ENCODE measurements at places on chromosomes 5 and 9. TPM values are rescaled to one million over a fixed set of nuclear protein-coding genes. Genes with fewer than 3 reads are reported as not detected.

The F2RL2 gene
- 0.05 TPM for total RNA-seq

- DNase-seq: no peak
- no peak overlapping the region for H3K27ac ChIP-seq
- peaks cover 3% of the 10 kb centered on the region for H3K4me1 ChIP-seq
Measured at GRCh38 chr5:115831163-115831768, 10.1 kb downstream of the ATG12 start.

DNA sequence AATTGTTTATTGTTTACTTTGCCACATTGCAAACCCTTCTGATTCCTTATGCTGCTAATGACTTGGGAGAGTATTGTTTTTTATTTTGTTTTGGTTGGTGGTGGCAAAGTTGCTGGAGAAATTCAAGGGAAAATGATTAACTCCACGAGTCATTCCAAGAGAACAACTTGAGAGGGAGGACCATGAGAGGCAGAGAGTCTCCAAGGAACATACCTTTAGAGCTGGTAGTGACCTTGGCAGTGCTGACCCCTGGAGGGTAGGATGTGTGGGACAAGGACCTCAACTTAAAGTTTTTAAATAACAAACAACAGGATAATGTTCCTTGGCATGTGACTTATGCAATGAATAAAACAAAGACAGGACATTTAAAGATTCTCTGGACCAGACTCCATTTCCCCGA, 139.7 kb downstream of the LRRC70 start:
- no peak overlapping the region for H3K4me3 ChIP-seq
- no peak for DNase-seq
- peaks cover 19% of the 10 kb centered on the region for H3K27me3 ChIP-seq
- H3K27ac ChIP-seq: no peak overlapping the region

- no peak overlapping the region for H3K27ac ChIP-seq
- no peak overlapping the region for H3K4me3 ChIP-seq
- no peaks in the 10 kb centered on the region for H3K36me3 ChIP-seq
- no peak for DNase-seq
- H3K27me3 ChIP-seq: peaks cover 15% of the 10 kb centered on the region
- peaks cover 6% of the 10 kb centered on the region for H3K4me1 ChIP-seq
Measured at GRCh38 chr9:130246126-130246525, 19.4 kb upstream of the HMCN2 start.

- no peaks in the 10 kb centered on the region for H3K36me3 ChIP-seq
- H3K4me3 ChIP-seq: no peak overlapping the region
- no peaks in the 10 kb centered on the region for H3K27me3 ChIP-seq
- peaks cover 2% of the 10 kb centered on the region for H3K4me1 ChIP-seq
- H3K27ac ChIP-seq: no peak overlapping the region
Measured at GRCh38 chr5:96004754-96005153, 43.1 kb upstream of the ELL2 start.

DNA sequence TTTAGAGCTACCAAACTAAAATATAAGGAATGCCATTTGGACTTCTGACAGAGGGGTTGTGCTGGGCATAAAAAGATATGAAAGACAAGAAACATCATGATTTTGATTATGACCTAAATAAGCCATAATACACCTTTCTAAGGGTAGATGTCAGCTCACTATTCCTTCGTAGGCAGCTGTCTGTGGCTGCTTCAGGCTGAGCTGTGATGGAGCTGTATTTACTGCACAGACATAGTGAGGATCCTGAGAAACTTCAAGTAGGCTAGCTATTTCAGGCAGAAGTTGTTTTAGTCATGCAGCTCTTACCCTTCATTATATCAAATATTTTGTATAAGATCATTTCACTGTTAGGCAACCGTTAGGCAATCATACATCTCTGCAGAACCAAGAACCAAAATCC, 511.7 kb downstream of the CDH12 start:
- H3K4me3 ChIP-seq: no peak overlapping the region
- DNase-seq: no peak
- no peak overlapping the region for H3K27ac ChIP-seq
- H3K36me3 ChIP-seq: no peaks in the 10 kb centered on the region

DNA sequence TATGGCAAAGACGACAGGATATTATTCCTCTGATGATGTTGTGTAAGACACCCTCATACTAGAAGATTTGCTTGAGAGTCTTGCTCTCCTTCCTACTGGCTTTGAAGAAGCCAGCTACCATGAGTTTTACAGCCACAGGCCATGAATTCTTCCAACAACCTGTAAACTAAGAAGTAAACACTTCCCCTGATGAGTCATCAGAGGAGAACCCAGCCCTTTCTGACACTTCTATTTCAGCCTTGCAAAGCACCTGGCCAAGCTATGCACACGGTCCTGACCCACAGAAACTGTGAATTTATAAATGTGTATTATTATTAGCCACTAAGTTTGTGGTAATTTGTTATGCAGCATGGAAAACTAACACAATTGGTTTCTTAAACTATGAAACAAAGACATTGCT, 288.8 kb upstream of the ADAMTSL1 start:
- H3K27me3 ChIP-seq: no peaks in the 10 kb centered on the region
- H3K27ac ChIP-seq: no peak overlapping the region
- H3K36me3 ChIP-seq: no peaks in the 10 kb centered on the region
- DNase-seq: no peak

The CMYA5 gene
- total RNA-seq: 0.11 TPM

All from activated T-helper 2 cell treated with anti-CD3 and anti-CD28 coated beads, Interferon-gamma antibody, Interleukin-2, Interleukin-4, amounts not matched to agents 10 μg/mL and 5 μg/mL and 100 μg/mL, durations not matched to agents 14 hours and 24 hours and 36 hours (primary cell).